NCI-H2171 treated with DMSO at 0.1 percent for 48 hours (cell line): ENCODE measurements at places on chromosomes 6 and 20.

- no peak for DNase-seq
Observed at GRCh38 chr6:100460650-100461204, 4.0 kb downstream of the SIM1 start.

- DNase-seq = no peak
Observed at GRCh38 chr20:51480507-51481270, 61.8 kb downstream of the NFATC2 start.

DNA sequence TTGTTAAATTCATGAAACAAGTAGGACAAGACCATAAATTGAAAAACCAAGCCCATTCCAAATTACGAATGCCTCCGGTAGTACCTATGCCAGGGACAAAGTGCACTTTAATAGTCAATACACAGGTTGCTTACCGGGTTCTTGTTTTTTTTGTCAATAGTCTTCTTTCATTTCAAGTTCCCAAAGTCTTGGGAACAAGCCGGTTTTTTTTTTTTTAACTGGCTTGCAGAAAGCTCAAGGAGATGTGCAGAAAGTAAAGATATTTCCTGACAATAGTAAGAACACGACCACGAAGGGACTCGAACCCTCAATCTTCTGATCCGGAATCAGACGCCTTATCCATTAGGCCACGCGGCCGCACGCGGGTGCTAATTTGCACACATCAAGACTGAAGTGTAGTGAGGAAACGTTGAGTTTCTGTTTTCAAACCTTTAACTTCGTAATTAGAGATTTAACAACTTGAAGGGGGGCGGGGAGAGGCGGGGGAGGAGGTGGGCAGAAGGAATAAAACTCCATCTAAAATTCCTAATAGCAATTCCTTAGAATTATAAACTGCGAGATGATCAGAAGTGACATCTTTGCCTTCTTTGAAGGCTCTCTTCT lies 181.0 kb downstream of the TRIM27 start:
- DNase-seq = peak; percentile 47

DNA sequence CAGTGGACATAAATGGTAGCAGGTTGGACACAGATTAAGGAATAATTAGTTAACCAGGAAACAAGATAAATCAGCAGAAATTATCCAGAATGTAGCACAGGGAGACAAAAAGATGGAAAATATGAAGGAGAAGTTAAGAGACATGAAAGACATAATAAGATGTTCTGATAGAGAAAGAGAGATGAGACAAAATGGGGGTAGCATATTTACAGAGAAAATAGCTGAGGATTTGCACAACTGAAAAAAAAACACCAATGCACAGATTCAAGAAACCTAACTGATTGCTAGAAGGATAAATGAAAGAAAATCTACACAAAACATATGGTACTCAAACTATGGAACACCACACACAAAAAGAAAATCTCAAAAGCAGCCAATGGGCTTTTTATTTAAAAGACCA lies 34.6 kb upstream of the TBC1D22B start:
- DNase-seq = peak; percentile 42

GRCh38 chr6:33610067-33610466 lies 11.1 kb upstream of the ITPR3 start:
- no peak for DNase-seq

DNA sequence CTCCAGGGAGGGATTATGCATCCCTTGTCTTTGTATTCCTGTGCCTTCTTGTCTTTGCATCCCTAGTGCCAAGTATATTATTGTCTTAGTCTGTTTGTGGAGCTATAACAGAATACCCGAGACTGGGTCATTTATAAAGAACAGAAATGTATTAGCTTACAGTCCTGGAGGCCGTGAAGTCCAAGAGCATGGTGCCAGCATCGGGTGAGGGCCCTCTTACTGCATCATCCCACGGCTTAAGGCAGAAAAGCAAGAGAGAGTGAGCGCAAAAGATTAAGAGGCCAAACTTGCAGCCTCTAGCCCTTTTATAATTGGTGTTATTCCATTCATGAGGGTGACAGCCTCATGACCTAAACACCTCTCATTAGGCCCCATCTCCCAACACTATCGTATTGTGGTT lies 8.4 kb upstream of the IGF2R start:
- DNase-seq = no peak
